ENCODE measurements at places on chromosomes 1 and 21.

DNA sequence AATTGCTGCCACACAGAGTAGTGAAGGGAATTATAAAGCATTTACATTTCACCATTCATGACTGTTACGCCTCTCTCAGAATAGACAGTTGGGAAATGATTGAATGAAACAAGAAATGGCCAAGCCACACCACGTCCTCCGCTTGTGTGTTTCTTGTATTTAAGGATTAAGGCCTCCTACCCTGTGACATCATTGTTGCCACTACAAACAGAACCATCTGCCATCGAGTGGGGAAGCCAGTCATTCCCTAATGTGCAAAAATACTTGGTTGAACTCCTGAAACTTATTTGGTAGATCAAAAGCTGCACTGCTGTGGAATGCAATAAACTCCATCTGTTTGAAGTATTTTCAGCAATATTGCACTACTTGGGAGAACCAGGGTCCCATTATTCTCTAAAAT is 99.0 kb upstream of the C1orf105 start:
- no peak for DNase-seq

- DNase-seq, result no peak
These were observed 113.5 kb downstream of the LHX9 start for GRCh38 chr1:198030682-198031081.

DNA sequence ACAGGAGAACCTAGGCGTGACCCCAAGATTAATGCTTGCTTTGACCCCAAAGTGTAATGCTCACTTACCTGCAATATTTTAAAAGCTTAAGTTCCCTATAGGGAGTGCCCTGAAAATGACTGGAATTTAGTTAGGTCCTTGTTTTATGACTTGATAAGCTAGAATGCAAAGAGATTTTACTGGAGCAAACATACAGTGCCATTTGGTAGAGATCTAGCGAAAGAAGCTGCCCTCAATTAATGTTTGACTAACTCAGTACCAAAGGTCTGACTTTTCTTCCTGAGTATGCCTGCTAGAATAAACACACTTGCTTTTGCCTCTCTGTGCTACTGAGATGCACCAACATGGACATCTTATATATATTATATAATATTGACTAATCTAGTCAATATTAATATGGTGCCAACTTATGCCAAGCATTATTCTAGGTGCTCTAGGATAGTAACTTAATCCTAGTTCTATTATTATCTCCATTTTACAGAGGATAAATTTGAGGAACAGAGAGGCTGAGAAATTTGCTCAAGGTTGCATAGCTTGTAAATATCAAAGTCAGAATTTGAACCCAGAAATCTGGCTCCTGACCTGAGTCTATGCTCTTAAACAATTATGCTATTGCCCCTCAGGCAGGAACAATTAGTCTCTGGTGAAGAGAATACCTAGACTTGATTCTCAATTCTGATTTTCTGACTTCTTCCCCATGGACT is 18.2 kb downstream of the S100A10 start:
- no peak for DNase-seq

GRCh38 chr1:113593550-113594297 is 165.6 kb downstream of the PHTF1 start:
- no peak for DNase-seq

DNA sequence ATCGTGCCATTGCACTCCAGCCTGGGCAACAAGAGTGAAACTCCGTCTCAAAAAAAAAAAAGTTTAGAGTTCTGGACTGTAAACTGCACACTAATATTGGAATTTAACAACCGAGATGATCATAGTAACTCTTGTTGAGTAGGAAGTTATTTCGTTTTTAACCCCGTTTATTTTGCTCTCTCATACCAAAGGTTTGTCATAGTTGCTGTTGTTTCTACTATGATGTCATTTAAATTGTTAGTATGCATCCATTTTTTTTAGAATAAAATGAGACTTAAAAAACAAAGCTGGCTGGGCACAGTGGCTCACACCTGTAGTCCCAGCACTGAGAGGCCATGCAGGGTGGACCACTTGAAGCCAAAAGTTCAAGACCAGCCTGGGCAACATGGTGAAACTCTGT is 49.3 kb downstream of the DOP1B start:
- no peak for DNase-seq

- peak; percentile 77 for DNase-seq
These were observed 48.5 kb upstream of the ACOT11 start for GRCh38 chr1:54499360-54500106.

GRCh38 chr1:36055706-36056105 is 28.2 kb upstream of the TEKT2 start:
- no peak for DNase-seq

- no peak for DNase-seq
These were observed 2.0 kb downstream of the CAPN9 start for GRCh38 chr1:230749150-230749549.

- peak; percentile 21 for DNase-seq
These were observed 279.0 kb downstream of the MATN1 start for GRCh38 chr1:30444401-30444800.

GRCh38 chr1:242023805-242024204 is 24.9 kb upstream of the MAP1LC3C start:
- no peak for DNase-seq

- no peak for DNase-seq
These were observed 37.1 kb upstream of the DOCK7 start for GRCh38 chr1:62725255-62725654.

DNA sequence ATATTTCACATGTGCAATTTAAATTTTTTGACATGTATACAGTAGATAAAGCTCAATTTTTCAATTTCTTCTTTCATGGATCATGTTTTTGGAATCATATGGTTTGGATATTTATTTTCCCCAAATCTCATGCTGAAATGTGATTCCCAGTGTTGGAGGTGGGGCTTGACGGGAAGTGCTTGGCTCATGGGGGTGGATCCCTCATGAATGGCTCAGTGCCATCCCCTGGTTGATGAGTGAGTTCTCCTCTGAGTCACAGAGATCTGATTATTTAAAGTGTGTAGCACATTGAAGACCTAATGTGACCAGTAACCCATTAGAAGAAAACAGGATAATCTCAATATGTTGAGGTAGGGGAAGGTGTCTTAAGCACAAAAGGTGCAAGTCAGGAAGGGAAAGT is 9.1 kb upstream of the IFI16 start:
- no peak for DNase-seq

DNA sequence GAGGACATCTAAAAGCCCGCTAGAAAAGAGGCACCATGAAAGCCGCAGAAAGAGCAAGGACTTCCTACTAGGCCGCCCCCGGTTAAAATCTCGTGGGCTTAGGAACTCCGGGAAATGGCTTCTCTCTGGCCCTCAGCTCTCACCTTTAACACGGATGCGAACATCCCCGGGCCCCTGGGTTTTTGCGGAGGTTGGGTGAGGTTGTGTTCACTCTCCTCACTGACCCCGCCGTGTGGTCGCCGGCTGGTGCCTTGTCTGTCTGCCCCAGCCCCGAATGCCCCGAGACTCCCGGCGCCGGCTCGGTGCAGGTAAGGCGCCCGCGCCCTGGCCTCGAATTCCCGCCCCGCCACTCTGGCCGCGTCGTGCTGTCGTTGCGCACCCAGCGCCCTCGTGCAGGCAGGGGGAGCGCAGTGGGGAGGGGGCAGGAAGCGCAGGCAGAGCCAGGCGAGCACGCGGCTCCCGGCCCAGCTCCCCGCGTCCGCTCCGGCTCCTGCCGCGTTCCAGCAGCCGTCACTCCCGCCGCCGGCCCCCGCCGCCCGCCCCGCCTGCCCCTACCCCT is at the start of gene SHISAL2A:
Gene SHISAL2A (plus strand): TSS at position 437 of the 559 bp plus-strand sequence. CDS start 326 bp downstream, outside the sequence.
- DNase-seq, result peak; percentile 76

GRCh38 chr1:51519048-51519864 is at the start of gene EPS15:
EPS15 (minus strand) TSS chr1:51519266; CDS start chr1:51519231, 35 bp downstream.
- DNase-seq, result peak; percentile 94

DNA sequence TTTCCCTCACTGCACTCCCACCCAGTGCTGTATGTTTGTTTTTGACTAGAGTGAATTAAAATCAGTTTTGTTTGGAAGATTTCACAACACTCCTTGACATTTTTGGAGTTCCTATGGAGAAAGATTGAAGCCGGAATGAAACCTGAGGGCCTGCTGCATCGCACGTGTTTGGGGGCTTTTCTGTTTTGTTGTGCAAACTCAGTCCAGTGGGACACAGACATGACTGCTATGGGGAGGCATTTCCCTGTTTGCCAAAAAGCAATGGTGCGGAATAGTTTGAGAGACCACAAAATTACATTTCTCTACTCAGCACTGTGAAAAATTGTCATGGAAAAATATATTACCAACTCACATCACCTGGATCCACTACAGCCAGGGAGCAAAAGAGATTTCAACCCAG is 43.8 kb upstream of the KCNE2 start:
- no peak for DNase-seq

DNA sequence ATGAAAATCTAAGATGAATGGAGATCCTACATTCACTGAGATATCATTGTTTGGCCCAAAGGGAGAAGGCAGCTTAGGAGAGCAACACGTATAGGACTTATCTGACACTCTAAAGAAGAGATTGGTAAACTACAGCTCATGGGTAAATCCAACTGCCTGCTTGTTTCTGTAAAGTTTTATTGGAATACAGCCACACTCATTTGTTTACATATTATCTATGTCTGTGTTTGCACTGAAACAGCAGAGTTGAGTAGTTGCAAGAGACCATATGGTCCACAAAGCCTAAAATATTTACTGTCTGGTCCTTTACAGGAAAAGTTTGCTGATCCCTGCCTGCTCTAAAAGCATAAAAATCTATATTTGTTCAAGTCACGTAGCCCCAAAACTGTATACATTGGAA is 14.3 kb upstream of the LRRC53 start:
- no peak for DNase-seq

- no peak for DNase-seq
These were observed 5.8 kb upstream of the ATP1B1 start for GRCh38 chr1:169100651-169101088.

- no peak for DNase-seq
These were observed 646 bp upstream of the RRP15 start for GRCh38 chr1:218284377-218284916.

GRCh38 chr1:118136187-118136941 is 48.7 kb downstream of the SPAG17 start:
- no peak for DNase-seq

- peak; percentile 93 for DNase-seq
These were observed at the start of gene CCDC181 for GRCh38 chr1:169427081-169427641. CCDC181 (minus strand) TSS chr1:169427474; CDS start chr1:169424927, 2,547 bp downstream.

- DNase-seq, result peak; percentile 45
These were observed 55.2 kb downstream of the S100B start for GRCh38 chr21:46549650-46550049.

GRCh38 chr1:200072636-200073285 is 45.3 kb downstream of the NR5A2 start:
- DNase-seq, result no peak

- DNase-seq, result no peak
These were observed 35.8 kb downstream of the UBASH3A start for GRCh38 chr21:42439284-42440186.

- DNase-seq, result no peak
These were observed 139.7 kb downstream of the FGGY start for GRCh38 chr1:59436637-59437036.

GRCh38 chr1:209600541-209600940 is 17.0 kb downstream of the CAMK1G start:
- DNase-seq, result no peak
